ENCODE measurements at places on chromosomes 2 and 18.

DNA sequence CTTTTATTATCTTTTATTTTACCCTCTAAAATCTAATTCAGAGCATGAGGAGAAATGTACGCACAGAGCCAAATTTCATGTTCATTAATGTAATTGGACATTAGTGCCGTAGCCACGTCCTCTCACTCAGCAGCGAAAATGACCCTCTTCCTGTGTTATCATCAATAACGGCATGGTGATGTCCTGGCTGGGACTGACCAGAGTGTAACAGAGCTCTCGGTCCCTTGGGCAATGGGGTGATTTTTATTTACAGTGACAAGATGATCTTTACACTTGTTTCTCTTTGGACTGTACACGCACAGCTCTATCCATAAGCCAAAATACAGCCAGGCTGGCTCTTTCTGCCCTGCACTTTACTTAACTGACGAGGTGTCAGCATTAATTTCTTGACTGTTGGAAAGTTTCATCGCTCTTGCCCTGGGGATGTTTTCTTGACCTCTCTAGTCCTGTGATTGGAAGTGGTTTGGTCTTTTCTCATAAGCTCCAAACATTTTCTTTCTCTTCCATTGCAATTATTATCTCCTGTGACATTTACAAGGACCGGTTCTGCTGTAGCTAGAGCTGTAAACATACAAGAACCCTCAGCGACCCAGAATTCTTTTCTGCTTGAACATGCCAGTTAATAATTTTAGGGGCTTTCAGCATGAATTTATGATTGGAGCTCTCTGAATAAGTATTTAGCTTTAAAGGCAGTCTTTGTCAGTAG is 308.0 kb upstream of the PIK3C3 start:
- DNase-seq: no peak

GRCh38 chr2:120007851-120008250 is 5.0 kb upstream of the EPB41L5 start:
- DNase-seq: no peak

GRCh38 chr18:36340246-36340645 is 42.7 kb downstream of the FHOD3 start:
- DNase-seq: no peak

DNA sequence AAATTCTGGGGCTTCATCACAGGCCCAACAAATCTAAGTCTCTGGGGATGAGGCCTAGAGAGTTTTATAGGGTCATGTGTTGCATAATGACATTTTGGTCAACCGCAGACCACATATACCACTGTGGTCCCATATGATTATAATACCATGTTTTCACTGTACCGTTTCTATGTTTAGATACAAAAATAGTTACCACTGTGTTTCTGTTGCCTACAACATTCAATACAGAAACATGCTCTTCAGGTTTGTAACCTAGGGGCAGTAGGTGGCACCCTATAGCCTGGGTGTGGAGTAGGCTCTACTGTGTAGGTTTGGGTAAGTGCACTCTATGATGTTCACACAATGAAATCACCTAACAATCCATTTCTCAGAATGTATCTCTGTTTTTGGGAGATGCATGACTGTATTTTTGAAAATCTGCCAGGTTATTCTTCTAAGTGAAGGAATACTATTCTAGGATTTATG is 485.2 kb downstream of the PTPRM start:
- no peak for DNase-seq

GRCh38 chr2:205733648-205734047 is 51.3 kb downstream of the NRP2 start:
- no peak for DNase-seq

DNA sequence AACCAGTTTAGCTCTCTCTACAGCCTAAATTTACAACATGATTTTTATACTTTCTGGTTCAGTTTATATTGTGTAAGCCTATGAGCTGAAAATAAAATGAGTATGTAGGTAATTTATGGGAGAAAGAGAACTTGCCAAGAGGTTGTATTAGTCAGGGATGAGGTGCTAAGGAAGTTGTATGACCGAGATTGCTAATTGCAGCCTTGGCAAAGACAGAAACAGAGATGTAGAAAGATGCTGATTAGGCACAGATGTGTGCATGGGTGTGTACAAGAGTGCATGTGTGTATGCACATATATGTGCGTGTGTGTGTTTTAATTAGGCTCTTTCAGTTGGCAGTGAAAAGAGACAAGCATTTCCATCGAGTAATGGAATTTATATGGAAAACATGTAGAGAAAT is 213.9 kb downstream of the FBXO15 start:
- DNase-seq: no peak

DNA sequence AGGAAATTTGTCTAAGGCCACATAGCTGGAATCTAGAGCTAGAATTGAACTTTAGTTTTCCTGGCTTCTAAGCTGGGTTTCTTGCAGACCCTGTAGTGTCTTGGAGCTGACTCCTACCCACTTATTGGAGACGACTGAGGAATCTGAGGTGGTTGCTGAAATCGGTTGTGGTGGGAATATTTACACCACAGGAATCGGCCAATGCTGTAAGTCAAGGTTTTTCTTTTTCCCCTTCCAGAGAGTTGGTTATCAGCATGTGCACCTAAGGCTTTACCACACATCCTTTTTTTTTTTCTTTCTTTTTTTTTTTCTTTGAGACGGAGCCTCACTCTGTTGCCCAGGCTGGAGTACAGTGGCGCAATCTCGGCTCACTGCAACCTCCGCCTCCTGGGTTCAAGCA is 9.4 kb downstream of the CABLES1 start:
- DNase-seq: no peak

DNA sequence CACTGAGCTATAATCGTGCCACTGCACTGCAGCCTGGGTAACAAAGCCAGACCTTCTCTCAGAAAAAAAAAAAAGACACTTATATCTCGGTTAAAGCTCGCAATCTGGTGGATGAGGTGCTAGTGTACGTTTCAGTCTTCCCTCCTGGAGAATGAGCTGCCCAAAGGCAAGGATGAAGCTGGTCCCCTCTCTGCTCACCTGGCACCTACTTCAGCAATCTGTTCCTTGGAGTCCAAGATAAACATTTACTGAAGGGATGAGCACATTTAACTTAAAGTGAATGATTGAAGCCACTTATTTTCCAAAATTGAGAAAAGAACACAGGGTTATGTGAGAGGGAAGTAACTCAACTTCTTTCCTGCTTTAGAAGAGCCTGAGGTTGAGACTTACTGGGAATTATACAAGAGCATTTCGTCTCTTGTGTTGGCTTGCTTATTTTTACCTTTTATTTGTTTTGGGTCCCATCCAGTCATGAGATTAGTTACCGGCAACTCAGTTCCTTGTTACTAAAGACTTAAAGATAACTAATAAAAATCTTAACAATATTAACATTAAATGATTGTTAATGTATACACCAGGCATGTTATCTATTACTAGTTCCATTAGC is 33.6 kb upstream of the COLEC12 start:
- DNase-seq: no peak

GRCh38 chr18:3830604-3831003 is 380.6 kb downstream of the TGIF1 start:
- DNase-seq: no peak

DNA sequence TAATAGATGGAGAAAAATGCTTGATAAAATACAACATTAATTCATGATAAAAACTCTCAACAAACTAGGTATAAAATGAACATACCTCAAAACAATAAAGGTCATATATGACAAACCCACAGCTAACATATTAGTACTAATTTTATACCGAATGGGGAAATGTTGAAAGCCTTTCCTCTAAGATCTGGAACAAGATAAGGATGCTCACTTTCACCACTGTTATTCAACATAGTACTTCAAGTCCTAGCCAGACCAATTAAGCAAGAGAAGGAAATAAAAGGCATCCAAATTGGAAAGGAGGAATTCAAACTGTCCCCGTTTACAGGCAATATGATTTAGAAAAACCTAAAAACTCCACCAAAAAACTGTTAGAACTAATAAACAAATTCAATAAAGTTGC is 61.5 kb upstream of the CTIF start:
- no peak for DNase-seq

- DNase-seq: no peak
Observed at GRCh38 chr2:6948677-6949351, 31.6 kb downstream of the RNF144A start.

- no peak for DNase-seq
Observed at GRCh38 chr2:69616755-69617154, 26.8 kb downstream of the AAK1 start.

DNA sequence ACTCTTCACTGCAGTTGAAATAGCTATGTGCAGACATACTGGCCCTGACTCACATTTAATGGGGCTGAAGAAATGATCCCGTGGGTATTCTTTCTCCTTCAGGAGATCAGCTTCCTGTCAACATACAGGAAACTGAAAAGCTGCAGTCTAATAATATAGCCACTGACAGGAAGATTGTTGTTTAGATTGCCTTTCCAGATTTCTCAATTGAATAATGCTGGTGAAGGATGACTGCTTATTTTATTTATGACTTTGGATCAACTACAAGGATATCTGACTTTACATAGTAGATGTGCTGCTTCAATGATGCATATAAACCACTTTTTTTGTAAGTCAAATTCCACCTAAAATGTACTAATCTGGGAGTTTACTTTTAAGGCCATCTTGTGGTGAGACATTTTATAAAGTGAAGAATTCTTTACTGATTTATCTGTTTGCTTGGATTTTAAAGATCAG is 93.4 kb upstream of the MAP4K3 start:
- no peak for DNase-seq

GRCh38 chr2:153558247-153558646 is 79.7 kb upstream of the RPRM start:
- DNase-seq: no peak

GRCh38 chr2:42307180-42307579 is 53.8 kb downstream of the COX7A2L start:
- no peak for DNase-seq

DNA sequence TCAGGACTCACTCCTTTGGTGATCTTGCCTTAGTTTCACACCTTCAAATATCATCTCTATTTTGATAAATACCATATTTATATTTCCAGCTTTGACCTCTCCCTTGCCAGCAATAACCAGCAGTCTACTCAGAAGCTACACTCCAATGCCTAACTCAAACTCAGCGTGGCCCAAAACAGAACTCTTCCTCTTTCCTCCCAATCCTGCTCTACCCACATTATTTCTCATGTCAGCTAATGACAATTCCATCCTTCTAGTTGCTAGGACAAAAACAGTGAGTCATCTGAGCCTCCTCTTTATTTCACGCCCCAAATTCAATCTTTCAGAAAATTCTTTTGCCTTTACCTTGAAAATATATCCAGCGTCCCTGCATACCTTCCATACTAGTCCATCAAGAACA is 23.5 kb downstream of the CYRIA start:
- no peak for DNase-seq

DNA sequence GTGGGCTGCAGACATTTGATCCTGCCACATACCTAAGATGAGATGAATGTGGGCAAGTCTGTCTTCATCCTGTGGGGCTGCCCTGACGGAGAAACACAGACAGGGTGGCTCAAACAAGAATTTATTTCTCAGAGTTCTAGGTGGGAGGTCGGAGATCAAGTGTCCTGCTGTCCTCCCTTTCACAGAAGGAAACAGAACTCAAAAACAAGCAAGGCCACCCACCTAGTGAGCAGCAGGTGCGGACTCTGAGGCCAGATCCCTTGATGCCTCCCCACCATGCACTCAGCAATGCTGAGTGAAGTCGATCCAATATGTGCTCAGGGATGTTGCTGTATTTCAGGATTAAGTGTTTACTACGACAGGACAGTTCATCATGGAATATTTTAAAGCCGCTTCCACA is 63.0 kb upstream of the SNTG2 start:
- no peak for DNase-seq

DNA sequence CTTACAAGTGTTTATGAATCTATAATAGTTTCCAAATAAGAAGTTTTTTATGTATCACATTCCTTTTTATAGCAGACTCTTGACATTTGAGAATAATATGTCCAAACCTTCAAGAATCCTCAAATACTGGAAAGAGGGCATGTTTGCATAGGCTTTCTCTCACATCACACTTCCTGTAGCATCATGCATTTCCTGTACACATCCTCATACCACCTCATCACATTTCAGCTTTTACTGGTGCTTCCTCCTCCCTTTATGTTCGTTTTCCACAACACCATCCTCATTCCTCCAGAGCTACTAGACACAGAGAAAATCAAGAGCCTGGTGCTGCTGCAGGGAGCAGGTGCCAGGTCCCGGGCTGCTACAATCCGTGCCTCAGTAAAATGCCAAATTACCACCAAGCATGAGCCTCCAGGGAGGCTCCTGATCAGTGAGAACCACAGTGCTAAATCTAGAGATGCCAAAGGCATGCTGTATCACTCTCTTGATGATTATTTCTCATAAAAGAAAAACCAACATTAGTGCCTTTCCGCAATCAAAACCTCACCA is 137.7 kb upstream of the CYP1B1 start:
- no peak for DNase-seq

DNA sequence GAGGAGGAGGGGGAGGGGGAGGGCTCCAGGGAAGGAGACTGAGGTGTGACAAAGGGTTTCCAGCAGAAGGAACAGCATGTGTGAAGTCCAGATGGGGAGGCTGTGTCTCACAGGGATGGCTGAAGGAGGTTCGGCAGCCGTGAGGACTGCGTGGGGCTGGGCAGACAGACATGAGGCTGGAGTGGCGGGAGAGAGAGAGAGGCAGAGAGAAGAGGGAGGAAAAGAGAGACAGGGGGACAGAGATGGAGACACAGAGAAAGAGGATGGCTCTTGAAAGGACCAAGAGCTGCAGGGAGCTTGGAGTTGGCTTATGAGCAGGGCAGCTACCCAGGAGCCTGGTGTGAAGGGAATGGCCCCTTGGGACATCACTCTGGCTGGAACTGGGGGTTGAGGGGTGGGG is 138.9 kb upstream of the ASB18 start:
- DNase-seq: peak; percentile 93

DNA sequence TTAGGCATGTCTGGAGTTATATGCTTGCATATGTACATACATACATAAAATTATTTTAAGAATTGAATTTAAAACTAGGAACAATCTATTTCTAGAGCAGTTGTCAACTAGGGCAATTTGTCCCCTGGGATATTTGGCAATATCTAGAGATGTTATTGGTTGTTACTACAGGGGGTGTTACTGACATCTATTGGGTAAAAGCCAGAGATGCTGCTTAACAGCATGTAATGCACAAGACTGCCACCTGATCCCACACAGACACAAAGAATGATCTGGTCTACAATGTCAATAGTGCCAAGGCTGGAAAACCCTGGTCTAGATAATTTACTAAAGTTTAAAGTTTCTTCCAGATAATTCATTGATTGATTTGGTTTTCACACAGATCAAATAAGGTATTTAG is 185.3 kb downstream of the NYAP2 start:
- DNase-seq: no peak

- DNase-seq: no peak
Observed at GRCh38 chr18:49968644-49969309, 155.4 kb upstream of the ACAA2 start.

GRCh38 chr2:22554453-22554852 is 830.5 kb upstream of the KLHL29 start:
- no peak for DNase-seq

DNA sequence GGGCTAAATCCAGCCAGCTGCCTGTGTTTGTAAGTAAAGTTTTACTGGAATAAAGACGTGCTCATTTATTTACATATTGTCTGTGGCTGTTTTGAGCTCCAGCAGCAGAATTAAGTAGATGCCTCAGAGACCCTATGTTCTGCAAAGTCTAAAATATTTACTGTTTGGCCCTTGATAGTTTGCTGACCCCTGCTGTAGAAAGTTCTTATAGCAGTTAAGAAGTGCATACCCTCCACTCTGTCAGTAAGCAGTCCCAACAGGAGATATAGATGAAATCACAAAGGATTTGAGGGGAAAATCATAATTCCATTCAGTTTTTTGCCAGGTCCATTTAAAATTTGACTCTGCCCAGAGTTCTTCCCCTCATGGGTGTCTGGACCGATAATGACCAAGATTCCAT is 50.1 kb upstream of the ITM2C start:
- DNase-seq: peak; percentile 22
